ENCODE measurements at places on chromosomes 5 and 9.

DNA sequence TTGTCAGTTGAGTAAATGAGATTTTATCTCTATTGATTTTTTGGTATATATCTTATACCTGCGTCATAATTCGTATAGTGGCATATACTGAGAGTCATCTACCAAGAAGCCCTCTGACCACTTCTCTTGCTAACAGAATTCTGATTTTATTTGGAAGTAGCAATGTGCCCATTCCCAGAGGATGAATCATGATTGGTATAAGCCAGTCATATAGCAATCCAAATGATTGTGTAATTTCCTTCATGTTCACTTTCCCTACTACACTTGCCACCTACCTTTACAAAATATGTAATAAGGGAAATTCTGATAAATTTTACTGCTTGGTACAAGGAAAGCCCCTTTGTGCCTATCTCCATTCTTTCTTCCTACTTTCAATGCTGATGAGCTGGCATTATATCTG is 16.1 kb upstream of the ZNF462 start:
- no peak for DNase-seq
- no peaks in the 10 kb centered on the region for H3K27me3 ChIP-seq
- H3K27ac ChIP-seq: no peak overlapping the region
- H3K4me3 ChIP-seq: no peak overlapping the region
- H3K36me3 ChIP-seq: no peaks in the 10 kb centered on the region

DNA sequence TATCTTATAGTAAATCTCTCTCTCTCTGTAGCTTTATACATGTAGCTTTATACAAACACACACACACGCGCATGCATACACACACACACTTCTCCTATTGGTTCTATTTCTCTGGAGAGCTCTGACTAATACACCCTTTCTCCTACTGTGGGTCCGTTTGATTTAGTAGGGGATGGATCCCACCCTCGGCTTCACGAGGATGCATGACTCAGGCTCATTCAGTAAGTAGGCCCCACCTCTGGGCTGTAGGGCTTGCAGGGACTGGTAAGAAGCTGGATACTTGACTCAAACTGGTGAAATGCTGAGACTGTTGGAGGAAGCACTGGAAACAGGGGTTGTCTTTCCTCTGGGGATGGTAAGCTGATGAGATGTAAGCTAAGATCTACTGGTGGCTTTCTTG is 98.7 kb downstream of the SLC24A2 start:
- no peak for DNase-seq
- no peaks in the 10 kb centered on the region for H3K4me1 ChIP-seq
- no peaks in the 10 kb centered on the region for H3K36me3 ChIP-seq
- H3K4me3 ChIP-seq: no peak overlapping the region
- H3K27ac ChIP-seq: no peak overlapping the region

- H3K4me3 ChIP-seq: no peak overlapping the region
- no peaks in the 10 kb centered on the region for H3K36me3 ChIP-seq
- H3K27ac ChIP-seq: no peak overlapping the region
Measured at GRCh38 chr9:95615246-95615645, 98.5 kb upstream of the PTCH1 start.

DNA sequence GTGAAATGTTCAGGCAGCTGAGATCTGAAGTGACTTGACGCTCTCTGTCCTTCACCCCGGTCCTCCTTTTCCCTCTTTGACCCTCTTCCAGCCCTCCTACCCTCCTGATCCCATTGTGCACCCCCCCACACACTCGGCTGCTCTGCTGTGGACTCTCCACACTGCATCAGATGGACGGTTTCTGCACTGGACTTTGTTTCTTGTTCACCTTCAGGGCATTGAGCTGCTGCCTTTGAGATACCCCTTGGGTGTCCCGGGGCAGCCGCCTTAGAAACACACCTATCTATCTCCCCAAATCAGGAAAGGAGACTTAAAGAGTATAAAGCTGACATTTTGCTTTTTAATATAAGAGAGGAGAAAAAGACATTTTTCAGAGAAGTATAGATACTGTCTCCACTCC is 27.5 kb downstream of the AMBP start:
- H3K36me3 ChIP-seq: no peaks in the 10 kb centered on the region
- H3K4me3 ChIP-seq: no peak overlapping the region
- no peaks in the 10 kb centered on the region for H3K4me1 ChIP-seq
- H3K27ac ChIP-seq: no peak overlapping the region

DNA sequence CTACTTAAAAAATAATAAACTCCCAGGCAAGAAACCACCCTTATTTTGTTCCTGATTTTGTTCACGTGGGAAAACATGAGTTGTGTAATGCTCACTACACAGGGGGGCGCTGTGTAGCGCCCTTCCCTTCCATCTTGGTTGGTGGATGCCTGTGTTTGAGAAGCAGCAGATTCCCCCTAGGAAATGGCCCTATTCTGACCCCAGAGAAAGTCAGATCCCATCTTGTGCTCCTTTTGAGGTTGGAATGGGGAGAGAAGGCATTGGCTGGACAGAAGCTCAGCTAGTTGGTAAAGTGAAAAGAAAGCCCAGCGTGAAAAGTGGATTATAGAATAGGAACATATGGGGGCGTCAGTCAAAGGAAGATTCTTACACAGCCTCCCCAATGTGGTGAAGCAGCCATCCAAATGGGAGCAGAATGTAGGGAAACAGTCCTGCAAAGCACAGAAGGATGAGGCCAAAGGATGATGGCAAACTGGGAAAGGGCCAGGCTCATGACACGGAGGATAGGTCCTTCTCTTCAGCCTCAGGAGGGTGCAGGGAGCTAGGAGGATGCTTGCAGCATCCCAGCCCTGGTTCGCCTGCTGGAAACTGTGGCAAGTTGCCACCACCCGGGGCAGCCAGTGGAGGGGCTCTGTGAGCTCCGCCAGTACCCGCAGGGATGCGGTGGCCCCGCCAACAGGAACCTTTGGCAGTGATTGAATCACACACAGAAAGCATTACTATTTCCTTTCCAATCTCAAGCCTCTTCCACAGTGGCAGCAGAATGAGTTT is 314.2 kb upstream of the DAP start:
- no peaks in the 10 kb centered on the region for H3K4me1 ChIP-seq
- peaks cover 2% of the 10 kb centered on the region for H3K27me3 ChIP-seq
- DNase-seq: no peak
- H3K27ac ChIP-seq: no peak overlapping the region

- DNase-seq: no peak
- no peak overlapping the region for H3K4me3 ChIP-seq
- peaks cover 23% of the 10 kb centered on the region for H3K4me1 ChIP-seq
- H3K36me3 ChIP-seq: peaks cover 68% of the 10 kb centered on the region
Measured at GRCh38 chr9:20997503-20998076, 33.9 kb downstream of the HACD4 start.

GRCh38 chr9:130409246-130409645 is 35.5 kb upstream of the ASS1 start:
- no peak overlapping the region for H3K4me3 ChIP-seq
- H3K36me3 ChIP-seq: no peaks in the 10 kb centered on the region
- H3K4me1 ChIP-seq: no peaks in the 10 kb centered on the region
- no peak for DNase-seq
- H3K27ac ChIP-seq: no peak overlapping the region

DNA sequence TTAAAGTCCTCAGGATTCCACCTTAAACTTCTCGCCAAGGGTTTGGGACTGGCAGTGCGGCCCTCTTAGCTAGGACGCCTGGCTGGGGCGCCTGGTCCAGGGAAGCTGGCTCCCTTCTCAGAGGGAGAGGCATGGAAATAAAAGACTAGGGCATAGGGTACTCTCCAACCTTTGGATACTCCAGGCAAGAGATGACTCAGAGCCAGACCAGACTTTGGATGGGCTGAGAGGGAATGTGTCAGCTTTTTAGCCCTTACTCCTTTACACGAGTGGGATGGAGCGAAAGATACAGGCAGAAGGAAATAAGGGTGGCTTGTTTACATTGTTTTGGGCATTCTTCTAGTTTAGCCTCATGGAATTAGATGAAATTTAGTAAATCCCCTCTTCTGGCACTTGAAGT is 48.2 kb downstream of the IL31RA start:
- H3K27me3 ChIP-seq: peaks cover 35% of the 10 kb centered on the region
- H3K27ac ChIP-seq: no peak overlapping the region
- DNase-seq: no peak
- no peaks in the 10 kb centered on the region for H3K36me3 ChIP-seq

- no peak overlapping the region for H3K4me3 ChIP-seq
- H3K36me3 ChIP-seq: no peaks in the 10 kb centered on the region
- no peak for DNase-seq
- no peaks in the 10 kb centered on the region for H3K27me3 ChIP-seq
Measured at GRCh38 chr5:9344751-9345240, 201.1 kb downstream of the SEMA5A start.

DNA sequence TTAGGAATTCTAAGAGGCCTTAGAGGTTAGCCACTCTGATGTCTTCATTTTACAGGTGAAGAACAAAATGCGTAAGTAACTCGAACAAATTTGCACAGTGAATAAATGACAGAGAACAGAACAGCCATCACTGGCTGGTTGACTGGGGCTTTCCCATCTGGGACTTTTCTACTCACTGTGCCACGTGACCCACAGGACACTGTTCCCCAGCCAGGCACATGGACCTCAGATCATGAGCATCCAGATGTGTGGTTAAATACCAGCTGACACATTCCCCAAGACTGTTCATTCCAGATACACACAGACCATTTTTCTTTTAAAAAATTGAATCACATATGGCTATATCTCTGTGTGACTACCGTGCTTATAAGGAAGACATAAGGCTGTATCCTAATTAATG is 25.8 kb upstream of the MED10 start:
- DNase-seq: no peak
- H3K4me1 ChIP-seq: no peaks in the 10 kb centered on the region

DNA sequence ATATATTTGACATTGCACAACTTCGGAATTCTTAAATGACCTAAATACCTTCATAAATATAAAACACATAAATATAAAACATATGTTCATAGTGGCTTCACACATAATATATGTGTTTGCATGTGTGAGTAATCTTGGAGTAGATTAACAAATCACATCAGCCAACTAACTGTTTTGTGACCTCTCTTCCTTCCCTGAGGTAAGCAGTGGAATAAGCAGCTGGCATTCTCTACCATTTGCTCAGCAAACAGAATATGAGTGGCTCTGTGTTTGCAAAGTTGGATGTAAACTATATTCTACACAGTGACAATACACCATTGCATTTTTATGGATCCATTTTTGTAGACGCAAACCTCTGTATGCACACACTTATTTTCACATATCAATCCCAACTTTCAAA is 189.9 kb downstream of the ACER2 start:
- H3K36me3 ChIP-seq: no peaks in the 10 kb centered on the region
- H3K27me3 ChIP-seq: peaks cover 19% of the 10 kb centered on the region
- DNase-seq: no peak
- no peak overlapping the region for H3K4me3 ChIP-seq
- H3K4me1 ChIP-seq: no peaks in the 10 kb centered on the region

GRCh38 chr5:43648499-43649124 is 45.6 kb downstream of the NNT start:
- no peaks in the 10 kb centered on the region for H3K27me3 ChIP-seq
- peaks cover 24% of the 10 kb centered on the region for H3K36me3 ChIP-seq
- DNase-seq: no peak
- H3K27ac ChIP-seq: no peak overlapping the region
- no peak overlapping the region for H3K4me3 ChIP-seq
- no peaks in the 10 kb centered on the region for H3K4me1 ChIP-seq

DNA sequence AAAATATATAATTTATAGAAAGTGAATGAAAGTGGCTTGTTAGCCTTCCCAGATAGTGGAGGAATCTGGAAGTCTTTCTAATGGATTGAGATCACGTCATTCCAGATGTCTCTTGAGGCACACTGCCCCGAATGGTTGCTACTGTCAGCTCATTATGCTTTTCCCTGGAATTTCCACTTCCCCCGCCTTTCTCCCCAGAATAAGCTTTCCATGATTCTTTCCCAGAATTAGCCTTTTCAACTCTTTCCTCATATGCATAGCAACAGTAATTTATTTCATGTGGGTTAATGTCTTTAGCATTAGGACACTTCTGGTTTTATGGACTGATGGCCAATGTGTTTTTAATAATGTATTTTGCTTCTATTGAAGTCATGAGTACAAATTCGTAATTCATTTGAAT is 81.5 kb downstream of the PALM2AKAP2 start:
- no peaks in the 10 kb centered on the region for H3K36me3 ChIP-seq
- H3K27me3 ChIP-seq: peaks cover 5% of the 10 kb centered on the region
- H3K4me1 ChIP-seq: no peaks in the 10 kb centered on the region

- no peak overlapping the region for H3K4me3 ChIP-seq
- no peaks in the 10 kb centered on the region for H3K36me3 ChIP-seq
- no peak for DNase-seq
- peaks cover 2% of the 10 kb centered on the region for H3K27me3 ChIP-seq
Measured at GRCh38 chr9:96321515-96321914, 19.5 kb upstream of the HSD17B3 start.

GRCh38 chr5:81759632-81760005 is 8.7 kb upstream of the SSBP2 start:
- peaks cover 8% of the 10 kb centered on the region for H3K4me1 ChIP-seq
- H3K4me3 ChIP-seq: no peak overlapping the region
- no peak for DNase-seq

DNA sequence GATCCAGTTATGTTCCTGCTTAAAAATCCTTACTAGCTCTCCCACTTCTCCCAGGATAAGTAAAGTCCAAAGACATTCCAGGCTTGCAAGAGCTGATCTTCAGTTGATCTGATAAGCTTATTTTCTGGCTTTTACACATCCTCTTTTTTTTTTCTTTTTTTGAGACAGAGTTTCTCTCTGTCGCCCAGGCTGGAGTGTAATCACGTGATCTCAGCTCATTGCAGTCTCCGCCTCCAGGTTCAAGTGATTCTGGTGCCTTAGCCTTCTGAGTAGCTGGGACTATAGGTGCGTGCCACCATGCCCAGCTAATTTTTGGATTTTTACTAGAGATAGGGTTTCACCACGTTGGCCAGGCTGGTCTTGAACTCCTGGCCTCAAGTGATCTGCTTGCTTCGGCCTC is 37.3 kb upstream of the PTPN3 start:
- H3K4me1 ChIP-seq: no peaks in the 10 kb centered on the region
- no peaks in the 10 kb centered on the region for H3K27me3 ChIP-seq
- H3K27ac ChIP-seq: no peak overlapping the region
- DNase-seq: no peak

GRCh38 chr9:21758540-21758939 is 43.9 kb upstream of the MTAP start:
- no peak overlapping the region for H3K4me3 ChIP-seq
- no peak overlapping the region for H3K27ac ChIP-seq
- H3K4me1 ChIP-seq: peaks cover 19% of the 10 kb centered on the region
- DNase-seq: no peak
- H3K36me3 ChIP-seq: peaks cover 8% of the 10 kb centered on the region

- H3K27ac ChIP-seq: no peak overlapping the region
- no peak for DNase-seq
- H3K4me1 ChIP-seq: no peaks in the 10 kb centered on the region
- H3K36me3 ChIP-seq: no peaks in the 10 kb centered on the region
- no peak overlapping the region for H3K4me3 ChIP-seq
- H3K27me3 ChIP-seq: peaks cover 8% of the 10 kb centered on the region
Measured at GRCh38 chr5:90802474-90803317, 244.1 kb downstream of the ADGRV1 start.

- peaks cover 8% of the 10 kb centered on the region for H3K36me3 ChIP-seq
- H3K27me3 ChIP-seq: no peaks in the 10 kb centered on the region
- peaks cover 32% of the 10 kb centered on the region for H3K4me1 ChIP-seq
- peak overlapping the region; percentile 100 for H3K27ac ChIP-seq
- peak overlapping the region; percentile 96 for H3K4me3 ChIP-seq
- DNase-seq: no peak
Measured at GRCh38 chr5:139402561-139403158, 1.2 kb downstream of the SPATA24 start.

GRCh38 chr5:14343376-14343775 is 200.2 kb downstream of the TRIO start:
- DNase-seq: no peak
- no peaks in the 10 kb centered on the region for H3K36me3 ChIP-seq
- H3K27ac ChIP-seq: no peak overlapping the region
- peaks cover 4% of the 10 kb centered on the region for H3K27me3 ChIP-seq

Data from activated naive CD8-positive, alpha-beta T cell treated with anti-CD3 and anti-CD28 coated beads, Interleukin-2, amount 10 ng/mL, durations not matched to agents 7 days and 5 days (primary cell).